ENCODE measurements at places on chromosomes 12 and 14.

DNA sequence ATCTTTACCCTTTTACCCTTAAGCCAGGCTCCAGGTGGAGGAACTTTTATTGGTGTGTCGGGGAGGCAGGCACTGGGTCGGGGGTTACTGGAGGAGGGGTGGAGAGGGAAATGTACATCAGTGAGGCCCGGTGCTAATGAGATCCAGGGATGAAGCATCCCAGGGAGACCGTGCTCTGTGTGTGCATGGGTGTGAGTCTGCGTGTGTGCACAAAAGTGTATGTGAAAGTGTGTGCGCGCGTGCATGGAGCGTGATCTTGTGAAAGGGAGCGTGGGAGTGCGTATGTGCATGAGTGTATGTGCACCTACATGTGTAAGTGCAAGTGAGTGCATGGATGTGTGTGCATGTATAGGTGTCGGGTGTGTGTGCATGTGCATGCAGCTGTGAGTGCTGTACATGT lies 55.3 kb downstream of the AACS start:
- no peak for DNase-seq

GRCh38 chr14:20412411-20412810 lies 890 bp downstream of the TEP1 start:
- DNase-seq, result no peak

- no peak for DNase-seq
These were observed 66.8 kb upstream of the GPR68 start for GRCh38 chr14:91311284-91311662.

DNA sequence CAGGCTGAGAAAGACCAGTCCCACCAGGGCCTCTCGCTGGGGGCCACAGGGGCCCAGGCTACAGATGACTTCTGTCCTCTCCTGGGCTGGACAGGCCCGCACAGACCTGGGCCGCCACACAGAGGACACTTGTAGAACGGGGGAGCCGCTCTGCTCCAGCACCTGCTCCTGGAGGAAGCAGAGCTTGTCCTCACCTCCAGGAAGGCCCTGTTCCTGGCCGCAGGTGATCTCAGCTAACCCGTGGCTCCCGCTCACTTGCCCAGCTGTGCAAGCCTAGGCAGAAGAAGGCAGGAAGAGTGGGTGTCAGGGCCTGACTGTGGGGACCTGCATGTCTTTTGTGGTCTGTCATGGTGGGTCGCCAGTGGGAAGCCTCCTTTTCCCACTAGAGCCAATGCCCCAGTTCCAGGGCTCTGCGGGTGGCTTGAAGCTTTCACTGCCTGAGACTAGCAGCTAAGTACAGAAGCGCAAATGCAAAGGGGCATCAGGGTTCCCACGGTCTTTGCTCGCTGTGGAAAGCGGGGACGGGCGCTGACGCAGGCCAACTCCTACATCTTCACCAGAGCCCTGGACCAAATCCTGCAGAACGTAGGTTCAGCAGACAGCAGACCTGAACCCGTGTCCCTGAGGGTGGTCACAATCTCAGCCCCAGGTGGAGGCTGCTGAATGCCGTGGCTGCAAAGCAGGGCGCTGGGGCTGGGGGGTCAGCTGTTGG lies 8.8 kb upstream of the CEP170B start:
- DNase-seq, result no peak

DNA sequence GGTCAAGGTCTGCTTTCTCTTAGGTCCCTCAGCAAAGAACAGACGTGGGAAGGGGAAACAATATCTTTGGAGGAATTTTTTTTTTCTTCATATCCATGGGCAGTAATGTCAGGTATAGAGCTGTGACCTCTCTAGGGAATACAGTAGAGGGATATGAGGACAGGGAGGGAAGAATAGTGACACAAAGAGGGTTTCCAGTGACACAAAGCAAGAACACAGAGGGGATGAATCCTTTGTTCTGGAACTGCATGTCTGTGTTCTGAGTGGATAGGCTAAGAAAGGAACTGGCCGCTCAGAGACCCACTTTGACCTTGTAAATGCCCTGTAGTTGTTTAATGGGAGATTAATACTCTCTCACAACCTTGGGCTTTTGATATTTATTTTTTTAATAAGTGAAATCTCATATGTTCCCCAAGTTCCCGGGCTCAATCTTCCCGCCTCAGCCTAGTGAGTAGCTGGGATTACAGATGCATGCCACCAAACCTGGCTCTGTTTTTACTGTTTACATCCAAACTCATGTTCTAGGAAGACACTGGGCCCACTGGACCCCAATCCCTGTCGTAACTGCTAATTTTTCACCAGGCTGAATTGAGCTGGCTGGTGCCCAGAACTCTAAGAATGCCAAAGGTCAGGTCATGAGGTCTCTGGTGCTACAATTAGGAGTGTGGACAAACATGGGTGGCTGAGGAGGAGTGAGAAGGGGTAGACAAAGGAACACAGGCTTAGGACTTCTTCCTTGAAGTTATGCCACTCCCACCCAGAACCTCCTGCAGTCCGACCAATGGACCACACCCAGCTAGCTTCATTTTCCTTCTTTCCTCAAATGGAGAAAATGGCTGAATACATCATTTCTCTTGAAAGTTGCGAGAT lies 9.1 kb upstream of the PLEKHH1 start:
- DNase-seq, result no peak

- DNase-seq, result no peak
These were observed 34.9 kb downstream of the BBS10 start for GRCh38 chr12:76313299-76313698.

- peak; percentile 93 for DNase-seq
These were observed at the start of gene NEK9 for GRCh38 chr14:75126679-75127473. Gene NEK9, minus strand, starts transcription at chr14:75127048. Its CDS starts 127 bp downstream, at chr14:75126921.

- no peak for DNase-seq
These were observed 1028.7 kb downstream of the AACS start for GRCh38 chr12:126093908-126094307.

DNA sequence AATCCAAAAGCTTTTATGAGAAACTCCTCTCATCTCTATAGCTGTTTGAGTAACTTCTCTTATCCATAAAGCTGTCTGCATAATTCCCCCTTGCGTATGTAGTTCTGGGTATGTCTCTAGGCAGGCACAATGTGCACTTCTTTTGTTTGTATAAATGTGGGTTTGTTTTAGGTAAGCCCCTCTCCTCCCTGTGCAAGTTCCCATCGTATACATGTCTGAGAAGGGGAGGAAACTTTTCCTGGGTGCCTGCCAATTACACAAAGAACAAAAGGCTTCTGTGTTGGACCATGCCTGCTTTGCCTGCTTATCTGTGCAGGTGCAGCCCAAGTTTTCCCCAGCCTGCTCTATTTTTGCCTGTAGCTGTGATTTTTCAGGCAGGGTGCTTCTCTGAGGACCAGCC lies 96.7 kb downstream of the CCER1 start:
- no peak for DNase-seq

DNA sequence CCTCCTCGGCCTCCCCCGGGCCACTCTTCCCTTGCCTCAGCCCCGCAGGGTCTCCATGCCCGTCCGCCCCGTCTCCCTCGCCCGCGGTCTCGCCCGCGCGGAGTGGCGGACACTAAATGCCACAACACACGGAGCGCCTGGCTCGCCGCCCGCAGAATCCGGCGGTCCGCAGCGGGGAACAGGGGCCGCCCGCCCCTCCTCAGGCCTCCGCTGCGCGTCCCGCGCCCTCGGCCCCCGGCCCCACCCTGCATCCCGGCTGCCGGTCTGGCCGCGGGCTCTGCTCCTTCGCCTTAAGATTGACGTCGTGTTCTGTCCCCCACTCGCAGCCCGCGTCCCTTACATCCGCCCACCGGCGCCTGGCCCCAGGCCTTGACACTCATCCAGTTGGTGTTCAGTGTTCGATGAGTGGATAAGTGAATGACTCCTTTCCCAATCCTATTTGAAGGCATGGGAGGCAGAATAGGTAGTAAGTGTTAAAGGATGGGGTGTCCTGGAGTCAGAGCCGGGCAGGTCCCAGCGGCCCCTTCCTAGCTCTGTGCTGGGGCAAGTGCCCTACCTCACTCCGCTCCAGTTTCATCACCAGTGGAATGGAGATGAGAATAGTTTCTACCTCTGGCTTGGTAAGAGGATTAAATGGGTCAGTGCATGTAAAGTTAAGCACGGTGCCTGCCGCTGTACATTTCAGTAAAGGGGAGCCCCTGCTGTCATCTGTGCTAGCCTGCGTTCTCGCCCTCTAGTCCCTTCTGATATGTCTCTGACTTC lies 622 bp downstream of the TECPR2 start:
- DNase-seq, result peak; percentile 71

DNA sequence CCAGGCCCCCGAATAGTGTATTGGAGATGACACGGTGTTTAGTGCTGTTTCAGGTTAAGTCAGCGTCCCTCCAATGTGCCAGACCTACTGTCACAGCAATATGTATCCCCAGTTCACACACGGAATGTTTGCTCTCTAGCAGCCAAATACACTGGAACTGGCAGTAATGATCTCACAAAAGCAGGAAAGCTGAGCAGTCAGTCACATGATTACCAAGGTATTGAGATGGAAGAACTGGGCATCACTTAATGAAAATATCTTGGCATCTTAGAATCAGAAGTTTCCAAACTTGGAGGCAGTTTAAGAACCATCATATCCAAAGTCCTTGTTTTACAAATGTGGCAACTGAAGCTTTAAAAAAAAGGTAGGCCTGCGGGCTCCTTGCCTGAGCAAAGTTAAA lies 23.3 kb downstream of the NINJ2 start:
- DNase-seq, result no peak

DNA sequence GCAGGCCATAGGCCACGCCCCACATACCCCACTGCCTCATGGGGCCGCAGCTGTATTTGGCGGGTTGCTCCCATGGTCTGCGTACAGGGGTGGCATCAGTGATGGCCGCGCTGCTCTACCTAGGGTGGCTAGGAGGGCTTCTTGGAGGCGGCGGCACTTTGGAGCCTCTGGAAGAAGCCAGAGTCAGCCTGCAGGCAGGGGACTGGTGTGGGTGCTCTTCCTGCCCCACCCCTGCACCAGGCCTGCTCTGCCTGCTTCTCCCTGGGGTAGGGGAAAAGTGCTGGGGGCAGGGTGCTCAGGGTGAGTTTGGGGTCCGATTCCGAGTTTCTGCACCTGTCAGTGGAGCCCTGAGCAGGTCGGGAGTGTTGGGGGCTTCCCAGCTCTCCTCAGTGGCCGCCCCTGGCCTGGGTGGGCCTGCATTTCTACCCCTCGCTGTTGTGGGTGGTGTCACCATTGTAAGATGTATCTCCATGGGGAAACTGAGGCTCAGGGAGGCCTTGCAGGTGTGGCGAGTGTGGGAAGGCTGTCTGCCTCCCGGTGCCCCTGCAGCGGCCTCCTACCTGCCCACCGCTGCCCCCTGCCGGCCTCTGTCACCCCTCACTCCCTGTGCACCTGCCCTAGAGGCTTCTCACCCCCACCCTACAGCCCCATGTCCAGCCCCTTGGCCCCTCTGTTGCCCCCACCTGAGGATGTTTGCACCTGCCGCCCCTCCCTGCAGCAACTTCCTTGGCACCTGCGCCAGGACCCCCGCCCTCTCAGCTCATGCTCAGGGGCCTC lies 5.5 kb downstream of the CEP170B start:
- no peak for DNase-seq

GRCh38 chr14:89507521-89507920 lies 90.5 kb upstream of the FOXN3 start:
- DNase-seq, result peak; percentile 69

- DNase-seq, result peak; percentile 15
These were observed 1.1 kb downstream of the IFNG start for GRCh38 chr12:68158432-68158831.

DNA sequence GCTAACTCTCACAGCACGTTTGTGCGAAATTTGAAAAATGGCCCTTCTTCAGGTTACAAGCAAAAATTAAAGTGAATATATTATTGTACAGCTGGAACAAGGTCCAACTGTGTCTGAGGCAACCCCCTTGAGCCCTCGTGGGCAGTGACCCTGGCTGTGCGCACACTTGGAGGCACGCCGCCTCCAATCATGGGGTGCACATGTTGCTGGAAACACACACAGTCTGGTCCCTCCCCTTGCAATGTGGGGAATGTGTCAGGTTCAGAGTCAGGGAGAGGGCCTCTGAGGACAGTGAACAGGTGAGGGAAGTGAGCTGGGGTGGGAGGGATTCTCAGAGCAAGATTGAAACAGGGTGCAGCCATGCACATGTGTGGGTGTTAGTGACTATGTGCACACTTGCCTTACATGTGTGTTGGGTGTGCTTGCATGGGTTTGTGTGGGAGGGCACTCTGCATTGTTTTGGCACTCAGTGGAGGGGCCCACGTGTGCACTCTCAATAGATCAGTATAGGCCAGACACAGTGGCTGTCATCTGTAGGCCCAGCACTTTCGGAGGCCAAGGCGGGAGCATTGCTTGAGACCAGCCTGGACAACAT lies 9.6 kb downstream of the TSPAN9 start:
- DNase-seq, result no peak

DNA sequence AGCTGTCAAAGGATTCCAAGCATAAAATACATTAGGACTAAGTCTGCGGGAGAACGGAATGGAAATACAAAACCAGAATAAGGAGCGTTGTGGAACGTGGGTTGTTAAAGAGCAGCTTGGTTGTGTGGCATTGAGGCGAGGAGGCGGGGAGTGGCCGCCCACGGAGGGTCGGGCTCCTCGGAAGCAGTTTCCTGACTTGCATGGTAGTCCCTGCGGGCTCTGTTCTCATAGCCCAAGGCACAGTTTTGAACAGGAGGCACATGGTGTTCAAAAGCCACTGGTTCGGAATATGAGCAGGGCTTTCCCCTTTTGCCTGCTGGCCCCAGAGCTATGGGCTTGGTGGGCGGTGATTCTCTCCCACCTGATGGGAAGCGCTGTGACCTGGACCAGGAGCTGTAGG lies 12.2 kb downstream of the DDX51 start:
- no peak for DNase-seq

DNA sequence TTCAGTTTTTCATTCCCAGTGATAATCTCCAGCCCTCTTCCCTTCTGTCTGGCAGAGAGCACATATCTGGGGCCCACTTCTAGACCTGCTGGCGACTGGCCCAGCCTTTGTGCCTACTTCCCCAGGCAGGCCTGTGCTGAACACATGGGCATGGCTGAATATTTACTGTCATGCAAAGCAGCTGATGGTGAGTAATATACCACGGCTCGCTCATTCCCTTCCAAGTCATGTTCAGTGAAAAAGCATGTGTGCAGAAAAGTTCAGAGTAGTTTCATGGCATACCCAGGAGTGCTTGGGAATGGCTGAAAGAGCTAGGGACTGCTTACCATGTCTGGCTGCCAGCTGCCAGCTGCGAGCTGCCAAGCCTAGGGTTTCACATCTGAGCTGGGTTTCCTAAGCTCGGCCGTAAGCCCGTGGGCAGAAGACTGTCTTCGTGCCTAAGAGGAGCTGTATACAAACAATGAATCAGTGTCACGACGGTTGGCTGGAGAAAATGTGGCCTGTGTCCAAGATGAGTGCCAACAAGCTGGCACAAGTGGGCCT lies 179.9 kb upstream of the PELI2 start:
- DNase-seq, result peak; percentile 13

- no peak for DNase-seq
These were observed 2.0 kb downstream of the SERPINA4 start for GRCh38 chr14:94562941-94563883.

GRCh38 chr12:117622741-117623140 lies 261.3 kb upstream of the NOS1 start:
- DNase-seq, result no peak

- DNase-seq, result no peak
These were observed 87.6 kb upstream of the HIF1A start for GRCh38 chr14:61607570-61608244.
